ENCODE measurements at places on chromosomes 7 and 10.

GRCh38 chr7:80324032-80324431, 187.8 kb downstream of the GNAT3 start:
- no peak for DNase-seq

GRCh38 chr7:2905027-2905426, 60.9 kb upstream of the GNA12 start:
- no peak for DNase-seq

DNA sequence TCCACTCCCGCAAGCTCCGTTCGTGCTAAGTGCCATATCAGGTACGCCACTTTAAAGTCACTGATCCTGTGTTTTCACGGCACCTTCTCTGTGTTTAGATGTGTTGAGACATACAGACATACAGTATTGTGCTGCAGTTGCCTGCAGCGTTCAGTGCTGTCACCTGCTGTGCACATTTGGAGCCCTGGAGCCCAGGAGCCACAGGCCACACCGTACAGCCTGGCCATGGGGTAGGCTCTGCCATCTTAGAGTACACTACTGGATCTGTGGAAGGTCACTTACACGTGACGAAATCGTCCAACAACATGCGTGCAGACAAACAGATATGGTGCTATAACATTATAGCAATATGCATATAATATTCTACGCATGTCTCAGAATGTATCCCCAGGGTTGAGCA, 111.3 kb downstream of the ELFN1 start:
- DNase-seq: no peak

GRCh38 chr7:117808910-117809705, 64.1 kb downstream of the CTTNBP2 start:
- no peak for DNase-seq

DNA sequence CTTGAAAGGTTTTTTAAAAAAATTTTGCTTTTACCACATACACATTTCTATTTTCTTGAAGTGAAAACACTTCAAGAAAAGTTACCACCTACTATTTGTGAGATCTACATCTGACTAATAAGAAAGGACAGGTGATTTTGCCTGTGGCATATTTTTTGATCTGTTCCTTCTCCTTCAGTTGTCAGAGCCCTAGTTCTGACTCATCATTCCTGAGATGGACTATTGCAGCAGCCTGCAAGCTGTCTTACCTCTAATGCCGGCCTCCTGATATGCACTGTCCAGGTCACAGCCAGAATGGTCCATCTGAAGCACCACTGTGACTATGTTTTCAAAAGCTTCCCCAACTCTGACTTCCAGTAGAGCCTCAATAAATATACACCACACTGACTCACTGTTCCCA, 28.2 kb upstream of the ANK3 start:
- no peak for DNase-seq

DNA sequence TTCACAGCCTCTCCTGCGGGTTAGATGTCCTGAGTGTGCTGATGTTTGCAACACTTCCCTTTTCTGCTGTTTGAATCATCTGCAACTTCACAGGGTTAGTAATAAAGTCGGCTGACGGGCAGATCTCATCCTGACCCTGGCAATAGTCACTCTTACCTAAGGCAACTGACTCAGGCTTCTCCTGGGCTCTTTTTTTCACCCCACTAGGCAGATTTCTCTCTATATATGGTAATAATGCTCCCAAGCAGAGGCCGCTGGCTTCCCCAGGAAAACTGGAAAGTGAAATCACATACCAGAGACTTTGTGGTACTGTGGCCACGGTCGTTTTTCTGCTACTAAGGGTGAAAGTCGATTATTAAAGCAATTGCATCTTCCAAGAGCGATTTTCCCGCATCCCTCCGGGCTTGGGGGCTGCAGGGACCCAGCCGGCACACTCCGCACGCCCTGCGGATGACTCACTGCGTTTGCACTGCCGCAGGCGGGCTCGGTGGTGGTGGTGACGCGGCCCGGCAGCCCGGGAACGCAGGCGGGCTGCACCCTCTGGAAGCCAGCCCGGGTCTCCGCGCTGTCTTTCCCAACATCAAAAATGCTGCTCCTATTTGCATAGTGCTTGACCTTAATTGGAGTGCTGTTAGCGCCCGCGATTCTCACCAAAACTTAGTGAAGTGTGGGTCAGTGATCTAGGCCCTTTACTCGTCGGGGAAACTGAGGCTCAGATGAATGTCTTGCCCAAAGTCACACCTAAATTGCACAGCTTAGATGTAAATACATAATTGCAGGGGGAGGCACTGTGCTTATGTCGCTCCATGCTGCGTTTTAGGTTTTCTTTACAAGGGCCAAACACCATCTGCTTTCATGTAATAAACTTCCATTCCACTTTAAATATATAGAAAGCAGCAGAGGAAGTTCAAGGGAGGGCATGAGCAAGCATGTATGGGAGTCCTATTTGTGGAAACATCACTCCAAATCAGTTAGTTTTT, 47.6 kb upstream of the ITGB1 start:
- DNase-seq: peak; percentile 86

- DNase-seq: no peak
These were observed 700.5 kb upstream of the CELF2 start for GRCh38 chr10:10317151-10317550.

DNA sequence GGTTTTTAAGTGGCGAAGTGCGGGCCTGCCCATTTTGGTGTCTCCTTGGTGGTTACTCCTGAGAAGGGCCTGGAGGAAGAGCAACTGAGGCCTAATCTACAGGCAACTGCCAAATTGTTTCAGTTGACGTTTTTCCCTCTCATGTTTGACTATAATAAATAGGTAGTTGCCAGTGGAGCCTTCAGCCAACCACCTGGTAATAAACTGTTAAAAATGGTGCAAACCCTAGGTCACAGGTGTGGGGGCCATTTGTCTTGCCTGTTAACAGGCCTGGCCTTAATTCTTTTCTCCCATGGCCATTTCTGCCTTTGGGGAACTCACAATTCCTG, 3.7 kb downstream of the IKZF1 start:
- DNase-seq: no peak

DNA sequence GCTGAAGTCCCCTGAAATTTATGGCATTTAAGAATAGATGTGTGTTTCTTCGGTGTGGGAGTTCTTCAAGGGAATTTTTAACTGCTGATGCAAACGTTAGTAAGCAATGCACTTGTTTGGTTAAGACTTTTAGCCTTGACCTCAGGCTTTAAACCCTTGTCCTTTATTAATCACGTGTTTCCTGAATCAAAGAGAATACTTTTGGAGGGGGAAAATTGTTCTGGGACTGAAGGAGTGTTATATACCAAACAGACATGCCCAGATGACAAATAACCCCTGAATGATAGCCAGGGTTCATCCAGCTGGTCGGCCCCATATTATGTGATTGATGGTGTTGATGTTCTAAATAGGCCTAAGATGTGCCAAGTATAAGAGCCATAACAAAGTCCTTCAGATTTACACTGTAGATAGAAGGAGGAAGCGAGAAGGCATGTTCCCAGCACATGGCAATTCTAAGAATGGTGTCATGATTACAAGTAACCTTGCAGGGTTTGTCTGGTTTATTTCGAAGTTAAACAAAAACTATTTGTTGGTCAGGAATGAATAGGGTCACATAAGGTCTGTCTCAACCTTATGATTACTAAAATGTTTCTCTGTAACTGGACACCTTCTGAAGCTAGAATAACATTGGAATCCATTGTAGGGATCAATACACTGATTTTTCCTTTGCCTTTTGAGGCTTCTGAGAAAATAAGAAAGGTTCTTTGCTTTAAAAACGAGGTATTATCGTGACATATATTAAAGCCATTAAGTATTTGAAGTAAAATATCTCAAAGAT, 124.2 kb upstream of the SEM1 start:
- DNase-seq: no peak

DNA sequence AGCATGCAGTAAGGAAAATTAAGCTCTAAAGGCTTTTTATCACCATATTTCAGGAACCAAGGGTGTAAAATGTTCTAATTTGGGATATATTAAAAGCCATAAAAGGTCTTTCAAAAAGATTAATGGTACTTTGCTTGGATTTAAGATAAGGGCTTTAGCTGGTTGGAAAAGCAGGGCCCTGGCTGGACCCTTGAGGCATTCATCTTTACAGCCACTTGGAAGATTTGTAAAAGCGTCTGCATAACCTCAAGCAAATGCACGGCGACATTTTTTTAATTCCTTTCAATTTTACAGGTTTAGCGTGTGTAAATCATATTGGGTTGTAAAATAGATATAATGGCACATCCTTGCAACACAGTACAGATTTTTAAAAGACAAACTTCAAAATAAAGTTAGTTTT, 27.2 kb downstream of the FAM204A start:
- DNase-seq: no peak

- DNase-seq: no peak
These were observed 26.1 kb downstream of the PRLHR start for GRCh38 chr10:118569241-118569881.

- DNase-seq: no peak
These were observed 27.1 kb downstream of the PCGF5 start for GRCh38 chr10:91247360-91248111.

DNA sequence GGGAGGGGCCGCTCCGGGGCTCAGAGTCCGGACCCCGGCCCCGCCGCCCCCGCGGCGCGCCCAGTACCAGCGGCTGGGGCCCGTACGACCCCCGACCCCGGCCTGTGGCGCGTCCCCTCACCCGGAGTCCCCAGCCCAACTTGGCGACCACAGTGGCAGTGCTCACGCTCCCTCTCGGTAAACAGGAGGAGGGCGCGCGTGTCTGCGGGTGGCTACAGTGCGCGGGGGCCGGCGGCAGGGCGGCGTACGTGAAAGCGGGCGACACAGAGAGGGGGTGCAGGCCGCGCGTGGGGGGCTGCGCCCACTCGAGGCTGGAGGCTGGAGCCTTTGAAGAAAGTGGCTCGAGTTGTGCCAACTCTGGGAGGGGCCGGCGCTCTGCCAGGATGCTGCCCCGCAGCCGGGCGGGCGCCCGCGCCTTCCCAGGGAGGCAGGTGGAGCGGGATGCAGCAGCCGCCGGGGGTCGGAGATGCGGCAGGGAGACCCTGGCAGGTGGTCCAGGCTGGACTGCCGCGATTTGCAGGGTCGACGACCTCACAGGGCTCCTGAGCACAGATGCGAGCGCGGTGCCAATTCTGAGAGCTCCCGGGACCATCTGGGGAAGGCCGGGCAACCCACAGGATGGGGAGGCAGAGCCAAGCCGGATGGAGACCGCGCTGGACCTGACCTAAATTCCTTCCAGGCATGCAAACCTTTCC, 655 bp downstream of the PTPRE start:
- DNase-seq: no peak

DNA sequence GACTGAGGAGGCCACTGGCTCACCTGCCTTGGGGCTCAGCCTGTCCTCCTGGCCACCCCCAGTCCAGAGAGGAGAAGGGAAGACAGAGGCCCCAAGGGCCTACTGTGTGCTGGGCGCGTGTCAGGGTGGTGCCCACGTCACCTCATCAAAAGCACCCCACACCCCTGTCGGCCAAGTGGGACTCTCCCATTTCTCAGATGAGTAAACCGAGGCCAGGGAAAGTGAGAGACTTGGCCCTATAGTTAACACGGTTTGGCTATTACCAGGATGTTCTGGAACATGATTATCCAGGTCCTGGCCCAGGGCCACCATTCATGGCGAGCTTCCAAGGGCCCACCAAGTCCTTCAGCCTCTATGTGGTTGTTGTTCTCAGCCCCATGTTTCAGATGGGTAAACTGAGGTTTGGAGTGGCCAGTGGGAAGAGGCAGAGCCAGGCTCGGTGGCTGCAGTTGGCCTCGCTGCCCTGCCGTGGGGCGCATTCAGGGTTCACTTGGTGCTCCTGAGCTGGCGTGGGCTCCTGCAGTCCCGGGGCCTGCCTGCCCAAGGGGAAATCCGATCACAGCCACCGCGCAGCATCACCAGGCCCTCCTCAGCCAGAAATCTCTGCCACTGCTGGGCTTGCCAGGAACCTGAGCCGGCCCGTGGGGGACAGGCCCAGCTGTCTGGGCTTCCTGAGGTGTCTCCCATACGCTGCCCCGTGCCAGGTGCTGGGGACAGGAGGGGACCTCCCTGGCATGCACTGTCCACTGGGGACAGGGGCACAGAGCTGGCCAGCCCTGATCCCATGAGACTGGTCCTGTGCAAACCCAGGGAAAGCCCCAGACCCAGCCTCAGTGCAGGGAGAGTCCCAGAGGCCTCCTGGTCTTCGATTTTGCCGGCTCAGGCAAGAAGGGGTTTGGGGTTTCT, 117.7 kb upstream of the TNRC18 start:
- DNase-seq: no peak

DNA sequence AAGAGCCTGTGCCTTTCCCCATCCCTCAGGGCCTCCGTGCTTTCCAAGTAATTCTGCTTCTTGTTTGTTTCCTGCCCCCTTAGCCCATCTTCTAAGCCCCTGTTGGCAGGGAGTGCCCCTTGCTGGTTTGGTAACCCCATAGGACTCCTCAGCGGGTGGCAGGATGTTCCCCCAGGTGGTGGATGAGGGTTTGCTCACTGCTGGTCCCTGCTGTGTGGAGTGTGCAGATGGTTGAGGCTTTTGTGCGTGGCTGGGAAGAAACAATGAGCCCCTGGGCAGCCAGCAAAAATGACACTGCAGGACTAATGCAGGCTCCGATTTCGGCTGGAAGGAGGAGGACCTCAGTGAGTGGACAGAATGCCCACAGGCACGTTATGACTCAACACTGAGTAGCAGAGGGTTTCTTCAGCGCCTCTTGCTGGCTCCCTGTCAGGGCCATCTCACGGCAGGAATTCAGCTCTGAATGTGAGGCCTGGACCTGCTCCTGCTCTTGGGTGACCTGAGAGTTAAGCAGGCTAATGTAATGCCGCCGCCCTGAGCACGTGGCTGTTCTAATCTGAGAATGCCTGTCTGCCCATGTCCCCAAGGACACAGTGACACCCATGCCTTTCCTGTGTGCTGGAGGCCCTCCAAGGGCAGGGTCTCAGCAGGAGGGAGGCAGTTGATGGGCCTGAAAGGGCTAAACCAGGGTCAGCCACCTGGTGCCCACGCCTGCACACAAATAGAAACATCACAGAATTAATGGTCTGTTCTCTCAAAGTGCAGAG, 16.6 kb downstream of the BAG3 start:
- DNase-seq: no peak

GRCh38 chr10:122373721-122374120, 787 bp upstream of the PLEKHA1 start:
- no peak for DNase-seq

- no peak for DNase-seq
These were observed 248.9 kb downstream of the KIAA1217 start for GRCh38 chr10:24457661-24458318.

GRCh38 chr10:102511583-102512274, 8.0 kb downstream of the SUFU start:
- DNase-seq: no peak

GRCh38 chr7:148515237-148515636, 75.3 kb upstream of the C7orf33 start:
- no peak for DNase-seq

DNA sequence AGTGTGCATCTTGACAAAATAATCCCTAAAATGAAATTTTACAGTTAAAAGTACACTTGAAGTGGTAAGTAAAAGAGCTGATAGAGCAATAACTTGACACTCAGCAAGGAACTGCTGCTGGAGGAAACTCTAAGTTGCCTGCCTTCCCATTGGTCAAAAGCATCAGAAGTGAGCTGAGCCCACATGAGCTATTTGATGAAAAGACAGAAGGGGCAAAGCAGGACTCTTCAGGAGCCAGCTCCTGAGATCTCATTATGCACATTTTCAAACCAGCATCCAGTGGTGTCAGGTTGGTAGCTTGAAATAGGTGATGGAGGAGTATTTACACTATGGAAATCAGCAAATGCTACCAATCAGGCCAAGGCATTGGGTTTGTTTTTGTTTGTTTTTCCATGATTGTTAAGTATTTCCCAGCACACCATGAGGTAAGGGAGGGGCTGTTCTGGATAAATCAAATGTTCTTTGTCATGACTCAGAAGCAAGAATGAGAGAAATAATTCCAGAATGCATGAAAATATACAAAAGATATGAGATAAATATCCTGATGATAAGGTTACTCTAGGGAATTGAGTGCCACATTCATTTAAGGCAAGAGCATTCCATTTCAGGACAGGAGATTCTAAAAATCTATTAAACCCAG, 316.6 kb downstream of the SNX13 start:
- DNase-seq: no peak

Measured in NCI-H1694 treated with DMSO at 0.1 percent for 48 hours (cell line).